EH (cell line): ENCODE measurements at places on chromosomes 12 and 14.
A peak's percentile ranks its signal among the peaks of the same experiment; 100 is the strongest.

DNA sequence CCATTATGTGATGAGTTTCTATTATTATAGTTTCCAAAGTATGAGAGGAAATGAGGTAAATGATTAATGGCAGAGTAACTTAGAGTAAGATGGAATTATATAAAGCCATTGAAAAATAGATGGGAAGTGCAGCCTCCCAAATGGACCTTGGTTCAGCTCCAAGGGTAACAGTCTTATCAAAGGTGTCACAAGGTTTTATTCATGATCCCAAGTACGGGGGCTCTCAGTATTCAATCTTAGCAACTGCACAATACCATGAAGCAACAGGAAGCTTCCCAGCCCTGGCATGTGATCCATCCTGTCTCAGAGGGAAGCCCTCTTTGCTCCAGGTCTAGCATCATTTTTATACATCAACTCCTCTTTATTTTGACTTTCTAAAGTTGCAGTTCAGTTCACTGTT lies 948.2 kb downstream of the GALC start:
- DNase-seq = no peak

- DNase-seq = peak; percentile 83
Observed at GRCh38 chr14:100438678-100439592, 115.8 kb downstream of the SLC25A47 start.

DNA sequence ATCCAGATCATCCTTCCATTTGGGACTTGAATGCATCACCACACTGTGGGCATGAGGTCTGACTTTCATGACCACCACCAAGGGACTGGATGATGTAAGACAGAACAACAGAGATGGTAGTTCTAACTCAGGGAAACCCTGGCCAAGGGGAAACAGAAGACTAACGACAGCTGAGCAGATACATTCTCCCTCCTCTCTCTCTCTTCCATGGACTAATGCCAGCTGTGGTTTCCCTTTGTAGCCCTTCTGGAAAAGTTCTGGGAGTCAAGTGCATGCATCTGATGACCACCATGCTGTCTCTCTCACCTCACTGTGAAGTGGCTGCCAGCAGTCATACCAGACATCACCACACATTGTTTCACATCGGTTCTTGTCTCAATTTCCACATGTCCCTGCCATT lies 3.4 kb downstream of the TAS2R30 start:
- no peak for DNase-seq

DNA sequence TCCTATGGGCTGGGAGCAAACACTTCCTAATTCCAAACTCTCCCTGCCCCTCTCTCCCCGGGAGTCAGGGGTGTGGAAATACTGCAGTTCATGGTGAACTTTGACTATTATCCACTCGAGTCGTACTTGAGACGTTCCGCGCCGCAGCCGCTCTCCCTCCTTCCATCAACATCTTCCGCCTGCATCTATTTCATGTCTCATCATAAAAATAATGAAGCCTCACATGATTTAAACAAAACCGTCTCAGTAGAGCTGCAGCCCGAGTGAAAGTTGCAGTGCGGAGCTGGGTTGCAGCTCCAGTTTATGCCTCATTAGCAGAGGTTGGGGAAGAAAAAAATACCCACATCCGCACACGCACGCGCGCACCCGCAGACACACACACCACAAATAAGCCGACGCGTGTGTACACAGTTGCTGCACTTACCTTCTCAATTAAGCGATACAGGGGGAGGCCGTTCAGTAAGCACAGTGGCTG lies 283 bp downstream of the LMO3 start:
- no peak for DNase-seq

DNA sequence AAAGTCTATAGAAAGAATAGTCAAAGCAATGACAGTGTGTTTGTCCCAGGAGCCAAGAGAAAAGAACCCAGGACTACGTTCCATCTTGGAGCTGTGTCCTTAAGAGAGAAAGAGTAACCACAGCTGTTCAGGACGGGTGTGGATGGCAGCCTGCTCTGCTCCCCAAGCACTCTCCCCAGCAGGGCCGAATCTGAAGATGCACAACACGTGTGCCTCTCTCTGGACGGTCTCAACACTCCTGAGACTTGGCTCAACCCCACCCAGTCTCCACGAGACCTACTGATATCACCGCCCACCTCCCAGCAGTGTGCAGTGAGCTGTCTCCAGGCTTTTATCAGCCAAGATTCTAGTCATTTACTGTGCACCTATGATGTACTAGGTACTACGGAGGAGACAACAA lies 27.3 kb upstream of the ANO2 start:
- DNase-seq = no peak

DNA sequence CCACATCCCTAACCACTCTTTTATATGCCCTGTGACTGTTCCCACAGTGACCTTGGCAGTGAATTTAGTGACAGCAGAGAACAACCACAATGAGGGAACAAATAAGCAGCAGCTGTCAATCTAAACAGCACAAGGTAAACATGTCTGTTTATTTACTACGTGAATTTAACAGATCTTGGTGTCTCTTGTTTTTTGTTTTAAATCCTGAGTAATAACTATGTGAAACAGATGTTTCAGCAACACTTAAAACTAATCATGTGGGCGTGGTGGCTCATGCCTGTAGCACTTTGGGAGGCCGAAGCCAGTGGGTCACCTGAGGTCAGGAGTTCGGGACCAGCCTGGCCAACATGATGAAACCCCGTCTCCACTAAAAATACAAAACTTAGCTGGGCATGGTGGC lies 17.0 kb upstream of the CFAP54 start:
- no peak for DNase-seq

DNA sequence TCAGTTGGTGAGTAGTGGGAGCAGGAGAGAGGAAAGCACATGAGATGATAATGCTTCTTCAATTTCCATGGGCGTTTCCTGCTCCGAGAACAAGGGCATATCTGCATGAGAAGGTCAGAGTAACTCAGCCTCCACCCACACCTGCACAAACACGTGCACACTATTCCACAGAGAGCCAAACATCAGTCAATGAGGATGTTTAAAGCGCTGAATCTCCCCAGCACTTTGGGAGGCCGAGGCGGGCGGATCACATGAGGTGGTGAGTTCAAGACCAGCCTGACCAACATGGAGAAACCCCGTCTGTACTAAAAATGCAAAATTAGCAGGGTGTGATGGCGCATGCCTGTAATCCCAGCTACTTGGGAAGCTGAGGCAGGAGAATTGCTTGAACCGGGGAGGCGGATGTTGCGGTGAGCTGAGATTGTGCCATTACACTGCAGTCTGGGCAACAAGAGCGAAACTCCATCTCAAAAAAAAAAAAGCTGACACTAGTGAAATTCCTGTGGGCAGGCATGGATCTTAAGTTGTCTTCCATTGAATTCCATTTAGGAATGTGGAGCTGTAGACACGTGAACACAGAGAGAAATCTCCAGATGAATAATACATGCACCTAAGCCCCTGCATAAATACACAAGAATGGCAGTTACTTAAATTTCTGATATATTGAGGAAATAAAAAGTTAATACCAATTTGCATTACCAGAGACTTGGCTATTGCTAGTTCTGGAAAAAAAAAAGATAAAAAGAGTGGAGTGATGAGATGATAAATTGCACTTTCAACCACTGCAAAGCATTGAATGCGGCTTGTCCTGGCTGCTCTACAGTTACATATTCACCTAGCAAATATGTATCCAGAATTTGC lies 1097.4 kb upstream of the TMEM132C start:
- DNase-seq = peak; percentile 67

DNA sequence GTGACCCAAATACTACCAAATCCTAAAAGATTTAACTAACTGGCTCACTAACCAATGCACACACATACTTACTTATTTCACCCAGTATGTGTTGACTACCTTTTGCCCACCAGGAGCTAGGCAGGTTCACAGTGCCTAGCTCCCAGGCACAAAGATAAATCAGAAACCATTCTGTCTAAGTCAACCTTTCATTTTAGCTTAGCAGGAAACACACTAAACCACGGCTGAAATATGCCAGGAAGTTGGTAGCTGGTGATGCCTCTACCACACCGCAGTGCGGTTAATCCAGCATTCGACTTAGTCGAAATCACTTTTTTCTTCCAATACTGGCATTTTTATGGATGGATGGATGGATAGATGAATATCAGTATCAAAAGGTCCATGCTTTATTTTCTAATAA lies 597.7 kb downstream of the DIO2 start:
- DNase-seq = no peak

- DNase-seq = no peak
Observed at GRCh38 chr14:56810836-56811592, 735 bp upstream of the OTX2 start.

- peak; percentile 92 for DNase-seq
Observed at GRCh38 chr12:127810041-127810440, 456.9 kb upstream of the TMEM132C start.

- peak; percentile 7 for DNase-seq
Observed at GRCh38 chr12:131673888-131674257, 37.0 kb upstream of the SFSWAP start.

- DNase-seq = peak; percentile 75
Observed at GRCh38 chr12:6465467-6466183, 4.9 kb downstream of the VAMP1 start.

- DNase-seq = peak; percentile 40
Observed at GRCh38 chr12:112170376-112170775, 45.0 kb downstream of the TRAFD1 start.

GRCh38 chr12:93526786-93527428 lies 45.6 kb upstream of the SOCS2 start:
- peak; percentile 93 for DNase-seq

GRCh38 chr14:35549551-35549950 lies 15.6 kb downstream of the INSM2 start:
- DNase-seq = no peak

GRCh38 chr12:105773471-105773870 lies 365.3 kb downstream of the NUAK1 start:
- DNase-seq = no peak

DNA sequence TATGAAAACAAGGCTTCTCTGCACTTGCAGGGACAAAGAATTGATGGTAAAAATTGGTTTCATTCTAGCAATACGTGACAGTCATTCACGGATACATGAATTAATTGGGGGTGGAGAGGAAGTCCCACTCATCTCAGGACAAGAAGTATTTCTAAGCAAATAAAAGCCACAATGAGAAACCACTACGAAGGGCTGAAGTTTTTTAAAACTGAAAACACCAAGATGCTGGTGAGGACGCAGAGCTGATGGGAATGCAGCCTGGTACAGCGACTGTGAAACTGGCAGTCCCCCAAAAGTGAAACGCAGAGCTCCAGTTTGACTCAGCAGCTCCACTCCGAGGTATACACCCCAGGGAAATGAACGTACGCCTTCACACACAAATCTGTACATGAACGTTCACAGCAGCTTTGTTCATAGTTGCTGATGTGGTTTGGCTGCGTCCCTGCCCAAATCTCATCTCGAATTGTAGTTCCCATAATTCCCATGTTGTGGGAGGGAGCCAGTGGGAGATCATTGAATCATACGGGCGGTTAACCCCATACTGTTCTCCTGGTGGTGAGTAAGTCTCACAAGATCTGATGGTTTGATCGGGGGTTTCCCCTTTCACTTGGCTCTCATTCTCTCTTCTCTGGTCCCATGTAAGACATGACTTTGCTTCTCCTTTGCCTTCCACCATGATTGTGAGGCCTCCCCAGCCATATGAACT lies 89.0 kb downstream of the SCARB1 start:
- DNase-seq = peak; percentile 84

GRCh38 chr14:45364565-45365156 lies 111.7 kb upstream of the MIS18BP1 start:
- DNase-seq = no peak

DNA sequence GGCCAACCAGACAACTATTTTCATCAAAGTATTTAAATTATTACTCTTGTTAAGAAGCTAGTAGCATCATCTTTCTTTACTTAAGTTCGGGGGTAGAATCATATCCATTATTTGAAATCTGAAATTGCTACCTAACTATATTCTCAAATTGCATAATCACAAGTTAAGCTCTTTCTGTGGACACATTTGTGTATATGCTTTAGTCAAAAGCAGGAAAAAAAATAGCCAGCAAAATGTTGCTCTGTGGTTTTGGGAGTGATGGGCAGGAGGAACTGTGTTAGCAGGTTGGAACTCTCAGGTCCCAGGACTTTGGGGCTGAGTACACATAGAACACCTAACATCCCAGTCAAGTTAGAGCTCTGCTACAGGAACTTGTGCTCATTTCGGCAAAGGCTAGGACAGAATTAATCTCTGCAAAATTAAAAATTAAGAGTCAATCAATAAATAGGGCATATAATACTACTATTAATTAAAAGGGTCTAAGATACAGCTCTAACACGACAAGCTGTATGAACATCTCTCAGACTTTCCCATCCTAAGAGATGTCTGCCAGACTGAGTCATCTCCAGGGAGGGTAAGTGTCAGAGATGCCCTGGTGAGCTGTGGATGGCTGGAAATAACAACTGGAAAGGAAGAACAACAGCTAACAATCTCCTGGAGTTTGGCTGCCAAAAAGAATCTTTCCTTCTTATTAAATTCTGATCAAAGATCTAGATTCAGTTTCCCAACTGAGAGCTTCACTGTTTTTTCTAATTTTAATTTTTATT lies 203.5 kb upstream of the GZMB start:
- peak; percentile 73 for DNase-seq

- DNase-seq = no peak
Observed at GRCh38 chr14:69525896-69526295, 41.4 kb downstream of the PLEKHD1 start.

GRCh38 chr12:42402821-42403411 lies 76.9 kb downstream of the PPHLN1 start:
- DNase-seq = no peak

- DNase-seq = no peak
Observed at GRCh38 chr14:76498463-76498935, 122.6 kb downstream of the ESRRB start.

- DNase-seq = no peak
Observed at GRCh38 chr12:4975574-4975973, 65.9 kb downstream of the KCNA1 start.

- DNase-seq = peak; percentile 31
Observed at GRCh38 chr14:60756847-60757246, 22.3 kb downstream of the MNAT1 start.

GRCh38 chr12:101040936-101041335 lies 169.1 kb downstream of the SLC5A8 start:
- DNase-seq = peak; percentile 74

DNA sequence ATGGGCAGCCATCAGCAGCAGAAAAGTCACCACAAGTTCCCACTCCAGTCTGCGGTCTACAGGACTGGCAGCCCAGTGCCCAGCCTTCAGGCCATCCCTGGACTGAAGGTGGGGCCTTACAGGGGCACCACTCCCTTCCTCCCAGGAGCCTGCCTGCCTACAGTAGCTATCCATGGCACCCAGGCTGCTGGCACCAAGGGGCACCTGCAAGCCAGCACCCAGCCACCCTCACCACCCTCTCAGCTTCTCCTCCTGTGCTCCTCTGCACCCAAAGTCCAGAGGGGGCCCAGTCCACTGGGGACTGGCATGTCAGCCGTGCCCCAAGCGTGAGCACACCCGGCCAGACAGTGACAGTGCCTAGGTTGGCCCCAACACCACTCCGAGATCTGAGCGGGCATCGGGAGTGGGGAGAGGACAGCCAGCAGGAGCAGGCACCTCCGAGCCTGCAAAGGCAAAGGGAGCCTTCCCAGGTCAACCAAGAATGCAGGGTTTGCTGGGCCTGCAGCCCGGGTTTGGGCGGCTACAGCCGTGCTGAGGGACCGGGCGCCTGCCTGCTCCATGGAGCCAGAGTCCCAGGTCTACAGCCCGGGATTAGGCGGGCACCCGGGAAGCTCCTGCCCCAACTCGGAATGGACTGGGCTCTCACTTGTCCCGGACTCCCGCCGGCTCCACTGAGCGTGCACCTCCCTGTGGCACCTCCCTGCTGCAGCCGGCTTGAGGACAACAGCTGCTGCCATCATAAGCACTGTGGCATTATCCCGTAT lies 8.1 kb upstream of the OR6C65 start:
- no peak for DNase-seq

GRCh38 chr14:40004871-40005500 lies 572.8 kb upstream of the FBXO33 start:
- DNase-seq = no peak

- no peak for DNase-seq
Observed at GRCh38 chr14:35001621-35002020, 18.8 kb downstream of the SRP54 start.
